ENCODE measurements at places on chromosomes 5 and 9.
A peak's percentile ranks its signal among the peaks of the same experiment; 100 is the strongest.

- DNase-seq = no peak
These were observed 31.2 kb upstream of the SLC28A3 start for GRCh38 chr9:84371737-84372136.

GRCh38 chr5:135426102-135427082, 20.8 kb downstream of the DCANP1 start:
- no peak for DNase-seq

DNA sequence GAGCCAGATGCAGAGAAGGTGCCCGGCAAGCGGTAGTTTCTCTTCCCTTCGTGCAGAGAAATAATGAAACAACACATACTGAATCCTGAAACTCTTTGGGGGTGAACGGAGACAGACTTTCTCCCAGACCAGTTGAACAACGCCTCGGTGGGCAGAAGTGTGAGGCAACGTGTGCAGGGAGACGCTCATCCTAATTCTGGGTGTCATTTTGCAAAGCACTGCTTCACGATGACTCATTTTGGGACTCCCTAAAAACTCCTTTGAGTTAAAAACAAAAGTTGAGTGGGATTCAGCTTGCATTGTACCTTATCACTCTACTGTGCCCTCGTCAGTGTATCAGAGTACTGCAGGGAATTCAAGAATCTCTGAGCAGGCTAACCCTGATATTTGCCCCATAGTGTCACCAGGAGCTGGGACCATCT, 3.5 kb upstream of the NEK6 start:
- no peak for DNase-seq

- no peak for DNase-seq
These were observed 134.2 kb upstream of the PRSS3 start for GRCh38 chr9:33661176-33661575.

DNA sequence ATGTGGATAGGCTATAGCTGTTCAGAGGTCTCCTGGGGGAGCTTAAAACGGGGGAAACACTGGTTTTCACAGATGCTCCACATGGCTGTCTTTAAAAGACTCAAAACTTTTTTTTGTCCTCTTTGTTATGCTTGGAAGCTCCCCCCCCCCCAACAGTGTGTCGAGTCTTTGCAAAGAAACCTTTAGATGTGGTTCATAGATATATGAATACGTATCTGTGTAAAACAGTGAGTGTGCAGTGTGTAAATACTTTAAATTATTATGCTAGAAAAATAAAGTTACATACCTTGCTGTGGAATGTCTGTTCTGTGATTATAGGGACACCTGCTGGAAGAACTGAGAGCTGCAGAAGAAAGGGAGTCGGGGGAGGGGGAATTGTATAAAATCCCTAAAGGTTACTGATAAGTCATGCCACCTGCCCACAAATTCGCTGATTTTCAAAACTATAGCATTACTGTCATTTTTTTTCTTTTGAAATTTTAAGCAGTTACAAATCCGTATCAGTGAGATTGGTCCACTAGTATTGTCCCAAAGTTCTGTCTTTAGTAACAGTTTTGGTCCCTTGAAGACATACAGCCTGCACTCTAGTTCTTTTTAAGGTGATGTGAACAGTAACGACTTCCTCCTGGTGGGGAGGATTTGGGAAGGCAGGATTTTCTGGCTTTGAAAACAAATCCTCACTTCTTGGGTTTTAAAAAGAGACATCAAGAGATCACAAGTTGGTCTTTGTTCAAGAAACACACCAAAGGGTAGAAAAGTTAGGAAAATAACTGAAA, 22.9 kb downstream of the RGMB start:
- peak; percentile 75 for DNase-seq

DNA sequence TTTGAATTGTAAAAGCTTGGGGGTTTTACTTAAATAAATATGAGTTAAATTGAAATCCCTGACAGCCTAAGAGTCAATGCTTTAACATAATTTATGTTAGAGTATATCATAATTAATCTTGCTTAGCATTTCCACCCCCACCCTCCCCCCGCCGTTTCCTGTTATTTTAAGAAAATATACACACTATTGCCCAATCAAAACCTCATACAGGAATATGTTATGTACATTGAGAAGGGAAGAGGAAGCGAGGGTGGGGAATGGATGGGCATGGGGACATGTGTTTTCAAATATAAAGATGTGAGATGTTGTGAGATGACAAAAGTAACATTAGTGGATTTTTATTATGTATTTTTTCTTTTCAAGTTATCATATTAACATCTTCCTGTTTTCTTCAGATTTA, 561.1 kb upstream of the MEF2C start:
- no peak for DNase-seq

DNA sequence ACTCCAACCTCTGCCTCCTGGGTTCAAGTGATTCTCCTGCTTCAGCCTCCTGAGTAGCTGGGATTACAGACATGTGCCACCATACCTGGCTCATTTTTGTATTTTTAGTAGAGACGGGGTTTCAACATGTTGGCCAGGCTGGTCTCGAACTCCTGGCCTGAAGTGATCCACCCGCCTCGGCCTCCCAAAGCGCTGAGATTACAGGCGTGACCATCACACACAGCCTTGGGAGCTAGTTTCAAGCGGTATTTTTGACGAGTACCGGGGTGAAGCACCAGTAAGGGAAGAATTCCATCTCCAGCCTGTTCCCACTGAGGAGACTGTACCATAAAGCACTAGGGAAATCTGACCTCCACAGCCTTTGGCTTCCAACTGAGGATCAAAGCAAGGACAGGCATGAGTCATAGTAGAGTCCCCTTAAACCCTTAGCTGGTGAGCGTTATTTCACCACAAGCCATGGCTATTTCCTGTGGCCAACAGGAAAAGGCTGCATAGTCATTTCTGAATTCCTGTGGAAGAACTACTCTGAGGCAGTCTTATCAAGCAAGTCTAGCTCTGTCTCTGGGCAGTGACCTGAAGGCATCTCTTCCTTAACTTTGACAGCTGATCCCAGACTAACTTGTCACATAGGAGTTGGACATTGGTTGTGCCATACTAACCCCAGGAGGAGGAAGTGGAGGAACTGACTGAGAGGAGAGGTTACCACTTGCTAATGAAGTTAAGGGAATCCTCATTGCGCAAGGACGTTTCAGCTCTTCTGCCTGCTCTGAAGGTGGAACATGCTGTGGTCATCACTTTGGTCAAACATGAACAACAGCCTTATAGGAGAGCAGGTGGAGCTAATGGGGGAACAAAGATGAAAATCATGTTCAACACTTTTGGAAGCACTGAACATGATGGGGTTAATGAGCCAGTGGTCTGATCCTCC, 85.8 kb upstream of the DMRT1 start:
- no peak for DNase-seq

GRCh38 chr9:34492051-34492450, 30.7 kb downstream of the ENHO start:
- no peak for DNase-seq

DNA sequence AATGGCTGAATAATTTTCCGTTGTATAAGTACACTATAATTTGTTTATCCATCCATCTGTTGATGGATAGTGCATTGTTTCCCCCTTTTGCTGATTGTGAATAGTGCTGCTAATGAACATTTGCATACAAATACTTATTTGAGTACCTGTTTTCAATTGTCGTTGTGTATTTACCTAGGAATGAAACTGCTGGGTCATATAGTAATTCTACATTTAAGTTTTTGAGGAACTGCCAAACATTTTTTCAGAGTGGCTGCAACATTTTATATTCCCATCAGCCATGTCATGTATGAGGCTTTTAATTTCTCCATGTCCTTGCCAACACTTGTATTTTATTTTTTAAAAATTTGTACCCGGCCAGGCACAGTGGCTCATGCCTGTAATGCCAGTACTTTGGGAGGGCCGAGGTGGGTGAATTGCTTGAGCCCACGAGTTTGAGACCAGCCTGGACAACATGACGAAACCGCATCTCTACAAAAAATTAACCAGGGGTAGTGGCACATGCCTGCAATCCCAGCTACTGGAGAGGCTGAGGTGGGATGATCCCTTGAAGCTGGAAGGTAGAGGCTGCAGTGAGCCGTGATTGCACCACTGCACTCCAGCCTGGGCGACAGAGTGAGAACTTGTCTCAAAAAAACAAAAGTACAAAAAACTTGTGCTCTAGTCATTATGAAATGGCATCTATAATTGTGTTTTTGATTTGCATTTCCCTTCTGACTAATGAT, 2.2 kb upstream of the ANXA6 start:
- no peak for DNase-seq

GRCh38 chr5:177478711-177479646, 5.5 kb upstream of the DBN1 start:
- DNase-seq = peak; percentile 25

Data from T47D (cell line).